ENCODE measurements at places on chromosomes 7 and 10. TPM values are rescaled to one million over a fixed set of nuclear protein-coding genes. Genes with fewer than 3 reads are reported as not detected.

HMX2 gene
- total RNA-seq: not detected

TMEM130 gene
- total RNA-seq: 14.1 TPM

UPK3BL2 gene
- total RNA-seq: 6.0 TPM

TCAF2 gene
- 2.3 TPM for total RNA-seq

ACSM6 gene
- not detected for total RNA-seq

NPSR1 gene
- 0.59 TPM for total RNA-seq

KIAA1549 gene
- total RNA-seq: 11.1 TPM

FOXP2 gene
- total RNA-seq: 18.0 TPM

CRHR2 gene
- total RNA-seq: 0.89 TPM

TMEM72 gene
- 8.0 TPM for total RNA-seq

C10orf105 gene
- total RNA-seq: 4.6 TPM

GPC2 gene
- 6.1 TPM for total RNA-seq

BTBD16 gene
- total RNA-seq: 0.99 TPM

ERVW-1 gene
- not detected for total RNA-seq

FAM25C gene
- total RNA-seq: not detected

C10orf90 gene
- total RNA-seq: 1.7 TPM

AOC1 gene
- not detected for total RNA-seq

GPR37 gene
- 14.1 TPM for total RNA-seq

LRRC18 gene
- total RNA-seq: 1.2 TPM

PAXIP1 gene
- 10.1 TPM for total RNA-seq

TMEM184A gene
- 0.20 TPM for total RNA-seq

ASB4 gene
- 0.20 TPM for total RNA-seq

P4HA1 gene
- 88.0 TPM for total RNA-seq

EBF3 gene
- total RNA-seq: 14.3 TPM

MOGAT3 gene
- not detected for total RNA-seq

TMEM229A gene
- total RNA-seq: 0.55 TPM

NPC1L1 gene
- total RNA-seq: 0.06 TPM

DGKI gene
- total RNA-seq: 75.0 TPM

NME8 gene
- total RNA-seq: 0.59 TPM

ACTL6B gene
- total RNA-seq: 35.2 TPM

INPP5A gene
- 43.5 TPM for total RNA-seq

TMEM176B gene
- total RNA-seq: 50.6 TPM

CNNM1 gene
- 7.5 TPM for total RNA-seq

OGDHL gene
- total RNA-seq: 23.3 TPM

FAM20C gene
- 17.1 TPM for total RNA-seq

FRG2B gene
- not detected for total RNA-seq

SAMD9L gene
- 16.6 TPM for total RNA-seq

GPR15LG gene
- not detected for total RNA-seq

Measured in spinal cord (tissue), 10 donors.